ENCODE measurements at places on chromosomes 12 and 14. TPM values are rescaled to one million over a fixed set of nuclear protein-coding genes. Genes with fewer than 3 reads are reported as not detected.
A peak's percentile ranks its signal among the peaks of the same experiment; 100 is the strongest.

MUCL1 gene
- total RNA-seq: not detected

ZNF84 gene
- total RNA-seq: 65.3 TPM

FIGNL2 gene
- 25.1 TPM for total RNA-seq

CDK4 gene
- 169 TPM for total RNA-seq

KCNH3 gene
- total RNA-seq: not detected

MLXIP gene
- 1.9 TPM for total RNA-seq

- no peaks in the 10 kb centered on the region for H3K27me3 ChIP-seq
- DNase-seq: no peak
- H3K4me3 ChIP-seq: no peak overlapping the region
- no peak overlapping the region for H3K27ac ChIP-seq
- H3K36me3 ChIP-seq: no peaks in the 10 kb centered on the region
Measured at GRCh38 chr14:80602946-80603345, 338.6 kb downstream of the CEP128 start.

DNA sequence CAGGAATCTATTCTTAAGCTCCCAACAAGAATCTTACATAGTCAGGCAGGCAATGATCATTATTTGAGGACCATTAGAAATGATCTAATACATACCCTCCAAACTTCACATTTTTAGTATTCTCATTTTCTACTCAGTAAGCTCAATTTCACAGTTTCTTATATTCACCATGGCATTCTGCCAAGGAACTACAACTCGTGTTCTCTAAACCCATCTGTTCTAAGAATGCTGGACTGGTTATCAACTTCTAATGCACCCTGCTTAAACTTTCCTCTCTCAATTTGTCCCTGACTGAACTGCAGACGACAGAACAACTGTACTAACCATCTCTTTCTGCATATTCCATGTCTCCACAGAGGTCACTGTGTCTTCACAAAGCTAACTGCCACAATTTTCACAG lies 58.6 kb downstream of the GXYLT1 start:
- H3K27ac ChIP-seq: no peak overlapping the region
- H3K36me3 ChIP-seq: peaks cover 6% of the 10 kb centered on the region
- H3K4me1 ChIP-seq: no peaks in the 10 kb centered on the region
- no peak for DNase-seq

GRCh38 chr14:32608857-32609256 lies 279.8 kb downstream of the AKAP6 start:
- no peaks in the 10 kb centered on the region for H3K36me3 ChIP-seq
- no peaks in the 10 kb centered on the region for H3K27me3 ChIP-seq
- peak; percentile 34 for DNase-seq
- no peak overlapping the region for H3K4me3 ChIP-seq
- H3K4me1 ChIP-seq: peaks cover 18% of the 10 kb centered on the region

DNA sequence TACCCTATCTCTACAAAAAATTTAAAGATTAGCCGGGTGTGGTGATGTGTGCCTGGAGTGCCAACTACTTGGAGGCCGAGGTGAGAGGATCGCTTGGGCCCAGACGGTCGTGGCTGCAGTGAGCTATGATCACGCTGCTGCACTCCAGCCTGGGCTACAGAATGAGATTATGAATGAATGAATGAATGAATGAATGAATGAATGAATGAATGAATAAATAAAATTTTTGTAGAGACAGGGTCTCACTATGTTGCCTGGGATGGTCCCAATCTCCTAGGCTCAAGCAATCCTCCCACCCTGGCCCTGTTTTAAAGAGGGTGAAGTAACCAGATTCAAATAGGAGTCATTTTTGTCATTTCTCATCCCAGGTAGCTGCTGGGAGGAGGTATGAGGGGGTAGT lies 176.2 kb upstream of the HIF1A start:
- no peak for DNase-seq
- no peak overlapping the region for H3K27ac ChIP-seq
- no peak overlapping the region for H3K4me3 ChIP-seq
- no peaks in the 10 kb centered on the region for H3K36me3 ChIP-seq
- H3K4me1 ChIP-seq: no peaks in the 10 kb centered on the region

- no peak overlapping the region for H3K27ac ChIP-seq
- no peak for DNase-seq
- peak overlapping the region; percentile 67 for H3K4me3 ChIP-seq
- H3K4me1 ChIP-seq: peaks cover 38% of the 10 kb centered on the region
- H3K27me3 ChIP-seq: peaks cover 75% of the 10 kb centered on the region
Measured at GRCh38 chr12:1528791-1529190, 65.6 kb downstream of the FBXL14 start.

DNA sequence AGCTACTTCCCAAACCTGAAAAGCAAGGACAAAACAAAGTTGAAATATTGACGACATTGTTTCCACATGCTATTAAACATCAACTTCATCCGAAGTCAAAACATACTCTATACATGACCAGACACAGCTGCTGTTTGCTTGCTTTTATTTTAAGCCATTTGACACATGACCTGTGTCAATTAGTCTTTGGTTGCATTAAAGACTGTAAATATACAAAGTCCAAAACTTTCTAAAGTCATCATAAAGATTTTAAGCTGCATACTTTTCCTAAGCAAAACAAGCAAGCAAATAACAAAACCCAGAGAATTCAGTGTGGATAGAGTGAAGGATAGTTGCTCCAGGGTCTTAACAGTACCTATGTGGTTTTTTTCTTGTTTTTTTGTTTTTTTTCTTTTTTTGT lies 21.8 kb downstream of the HAL start:
- DNase-seq: no peak
- H3K27ac ChIP-seq: no peak overlapping the region
- H3K36me3 ChIP-seq: no peaks in the 10 kb centered on the region

DNA sequence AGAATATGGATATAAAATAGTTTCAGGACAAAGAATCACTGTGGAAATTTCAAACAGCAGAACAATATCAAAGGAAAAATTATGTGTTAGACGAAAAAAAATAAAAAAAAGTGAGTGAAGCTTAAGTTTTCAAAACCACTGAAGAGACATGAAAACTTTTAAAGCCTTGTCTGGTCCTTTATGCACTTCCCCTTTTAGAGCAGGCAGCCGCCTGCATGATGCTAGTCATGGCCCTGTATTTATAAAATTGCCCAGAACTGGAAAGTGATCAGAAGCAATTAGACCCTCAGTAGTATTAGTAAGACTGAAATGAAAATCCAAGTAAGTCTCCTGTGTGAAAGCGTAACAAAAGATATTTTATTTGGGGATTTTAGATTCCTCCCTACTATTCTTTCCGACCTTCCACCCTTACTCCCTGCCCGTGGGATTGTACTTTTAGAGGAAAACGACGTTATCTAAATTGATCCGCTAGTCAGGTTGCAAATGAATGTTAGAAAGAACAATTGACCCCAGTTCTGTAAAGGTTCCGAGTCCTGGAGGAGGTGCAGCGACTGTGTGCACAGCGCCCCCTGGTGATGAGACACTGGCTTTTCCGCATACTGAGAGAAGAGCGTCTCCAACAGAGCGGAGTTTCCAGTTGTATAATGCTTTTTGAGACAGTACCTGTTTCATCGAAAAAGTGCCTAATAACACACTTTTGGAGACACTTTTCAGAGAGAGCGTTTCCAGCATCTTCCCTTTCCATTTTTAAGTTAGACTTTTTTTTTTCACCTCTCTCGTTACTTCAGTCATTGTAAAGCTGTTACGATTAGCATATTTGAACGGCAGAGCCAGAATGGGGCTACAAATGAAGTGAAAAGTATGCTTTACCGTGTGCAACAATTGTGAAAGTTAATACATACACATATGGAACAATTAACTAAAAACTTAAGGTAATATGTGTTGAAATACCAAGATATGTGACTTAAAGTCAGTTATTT lies 12.4 kb downstream of the MGST1 start:
- H3K27ac ChIP-seq: no peak overlapping the region
- peak; percentile 82 for DNase-seq
- H3K27me3 ChIP-seq: no peaks in the 10 kb centered on the region
- peaks cover 14% of the 10 kb centered on the region for H3K4me1 ChIP-seq

- no peak overlapping the region for H3K4me3 ChIP-seq
- H3K27ac ChIP-seq: no peak overlapping the region
- H3K36me3 ChIP-seq: no peaks in the 10 kb centered on the region
- H3K4me1 ChIP-seq: peaks cover 3% of the 10 kb centered on the region
- peaks cover 24% of the 10 kb centered on the region for H3K27me3 ChIP-seq
Measured at GRCh38 chr14:99252940-99253868, 18.8 kb downstream of the BCL11B start.

DNA sequence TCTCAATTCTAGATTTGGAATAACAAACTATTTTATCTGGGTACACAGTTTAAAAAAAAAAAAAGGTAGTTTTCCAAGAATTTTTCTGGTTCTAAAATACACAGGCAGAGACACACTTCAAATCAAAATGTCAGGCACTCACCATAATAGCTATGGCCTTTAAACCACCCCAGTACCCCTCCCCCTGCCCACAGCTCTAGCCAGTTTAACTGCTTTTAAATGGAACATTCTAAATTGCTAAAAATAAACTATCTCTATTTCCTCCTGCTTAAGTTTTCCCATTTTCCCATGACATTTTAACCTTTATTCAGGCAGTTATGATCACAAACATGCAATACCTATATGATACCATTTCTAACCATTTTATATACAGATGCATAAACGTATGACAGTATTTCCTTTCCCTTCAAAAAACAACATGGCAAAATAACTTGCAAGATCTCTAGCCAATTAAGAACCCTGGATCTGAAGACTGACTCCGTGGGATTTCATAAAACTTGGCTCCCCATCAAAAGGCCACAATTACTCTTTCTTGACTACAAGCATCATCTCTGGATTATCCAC lies 46.3 kb downstream of the PPP2R5E start:
- DNase-seq: no peak
- H3K36me3 ChIP-seq: no peaks in the 10 kb centered on the region
- H3K27me3 ChIP-seq: no peaks in the 10 kb centered on the region
- no peak overlapping the region for H3K27ac ChIP-seq
- H3K4me1 ChIP-seq: peaks cover 11% of the 10 kb centered on the region

GRCh38 chr12:55143566-55143870 lies 17.3 kb downstream of the OR9K2 start:
- H3K4me3 ChIP-seq: no peak overlapping the region
- H3K27me3 ChIP-seq: no peaks in the 10 kb centered on the region
- H3K36me3 ChIP-seq: no peaks in the 10 kb centered on the region
- no peak overlapping the region for H3K27ac ChIP-seq
- no peaks in the 10 kb centered on the region for H3K4me1 ChIP-seq

GRCh38 chr12:56300644-56301464 lies 724 bp upstream of the CS start:
- peak; percentile 4 for DNase-seq
- H3K4me3 ChIP-seq: peak overlapping the region; percentile 95
- no peaks in the 10 kb centered on the region for H3K27me3 ChIP-seq
- peaks cover 5% of the 10 kb centered on the region for H3K36me3 ChIP-seq

DNA sequence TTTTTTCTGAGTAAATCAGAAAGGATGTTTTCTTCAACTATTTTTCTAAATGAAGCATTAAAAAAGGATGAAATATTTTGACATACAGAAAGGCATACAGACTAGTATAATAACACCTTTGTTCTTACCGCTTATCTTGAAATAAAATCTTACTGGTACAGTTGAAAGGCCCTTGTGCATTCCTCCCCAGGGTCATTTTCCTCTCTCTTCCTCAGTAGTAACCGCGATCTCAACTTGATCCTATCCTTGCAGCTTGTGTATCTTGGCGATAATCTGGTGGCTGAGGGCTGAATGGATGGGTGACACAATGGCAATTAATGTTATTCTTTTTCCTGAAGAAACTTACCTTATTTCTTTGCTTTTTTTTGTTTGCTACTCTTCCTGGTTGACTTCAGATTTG lies 18.5 kb downstream of the GAS2L3 start:
- no peak for DNase-seq
- H3K27ac ChIP-seq: no peak overlapping the region
- no peaks in the 10 kb centered on the region for H3K36me3 ChIP-seq

GRCh38 chr12:11676052-11676451 lies 26.6 kb downstream of the ETV6 start:
- no peaks in the 10 kb centered on the region for H3K27me3 ChIP-seq
- H3K27ac ChIP-seq: no peak overlapping the region
- H3K4me1 ChIP-seq: peaks cover 14% of the 10 kb centered on the region
- H3K4me3 ChIP-seq: no peak overlapping the region
- no peak for DNase-seq

GRCh38 chr12:128940090-128940888 lies 87.0 kb downstream of the GLT1D1 start:
- no peak overlapping the region for H3K4me3 ChIP-seq
- no peaks in the 10 kb centered on the region for H3K36me3 ChIP-seq
- no peaks in the 10 kb centered on the region for H3K4me1 ChIP-seq
- no peaks in the 10 kb centered on the region for H3K27me3 ChIP-seq
- no peak overlapping the region for H3K27ac ChIP-seq

Data from neural progenitor cell (in vitro differentiated cells).